ENCODE measurements at places on chromosomes 5 and 9.

- H3K36me3 ChIP-seq: no peaks in the 10 kb centered on the region
- H3K4me1 ChIP-seq: no peaks in the 10 kb centered on the region
- no peak overlapping the region for H3K4me3 ChIP-seq
- no peaks in the 10 kb centered on the region for H3K27me3 ChIP-seq
These were observed 12.2 kb downstream of the BHMT2 start for GRCh38 chr5:79081779-79082178.

DNA sequence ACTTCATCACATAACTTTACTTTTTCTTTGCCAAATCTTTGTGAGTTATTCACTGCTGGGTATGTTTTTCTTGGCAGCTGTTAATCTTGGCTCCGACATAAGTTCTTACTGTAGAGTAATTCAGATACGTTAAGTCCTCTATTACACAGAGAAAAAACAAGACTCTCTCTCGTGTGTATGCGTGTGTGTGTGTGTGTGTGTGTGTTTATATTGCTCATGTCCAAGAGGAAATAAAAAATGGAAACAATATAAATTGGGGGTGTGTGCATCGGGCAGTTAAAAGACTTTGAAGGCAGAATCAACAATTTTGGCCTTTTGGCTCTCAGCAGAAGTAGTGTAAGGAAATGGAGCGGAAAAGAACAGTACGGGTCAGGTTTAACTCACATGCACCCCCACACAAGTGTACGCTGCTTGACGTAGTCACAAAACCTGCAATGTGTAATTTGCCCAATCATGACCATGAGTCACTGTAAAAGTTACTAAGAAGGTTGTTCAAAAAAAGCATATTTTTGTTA, 67.2 kb upstream of the IFNE start:
- no peak for DNase-seq
- no peaks in the 10 kb centered on the region for H3K4me1 ChIP-seq

DNA sequence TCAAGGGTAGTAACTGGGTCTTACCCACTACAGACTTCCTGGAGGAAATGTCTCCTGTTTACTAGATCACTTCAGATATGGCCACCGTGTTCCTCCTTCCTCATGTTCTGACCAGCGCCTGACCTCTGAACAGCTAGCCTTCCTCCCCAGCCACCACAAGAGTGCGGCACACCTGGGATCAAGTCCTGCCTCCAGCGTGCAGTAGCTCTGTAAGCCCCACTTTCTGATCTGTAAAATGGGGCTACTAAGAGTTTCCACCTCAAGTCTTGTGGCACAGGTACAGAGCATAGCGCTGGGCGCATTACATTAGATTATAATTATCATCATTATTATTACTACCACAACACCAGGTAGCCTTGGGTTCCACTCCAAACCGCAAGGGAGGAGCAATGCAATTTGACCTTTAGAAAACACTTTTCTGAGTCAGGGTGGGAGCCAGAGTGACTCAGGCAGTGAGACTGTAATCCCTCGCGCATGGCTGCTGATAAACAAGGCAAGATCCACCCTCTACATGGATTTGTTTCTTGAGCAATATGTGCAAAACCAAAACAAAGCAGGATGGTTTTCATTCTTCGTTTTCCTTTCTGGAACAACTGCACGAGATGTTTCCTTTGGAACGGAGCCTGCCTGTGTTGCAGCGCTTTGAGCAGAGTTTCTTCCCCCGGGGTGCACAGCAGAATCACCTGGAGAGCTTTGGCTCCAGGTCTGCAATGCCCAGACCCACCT, 65.0 kb upstream of the ANGPTL2 start:
- H3K27ac ChIP-seq: no peak overlapping the region
- no peaks in the 10 kb centered on the region for H3K27me3 ChIP-seq
- no peak overlapping the region for H3K4me3 ChIP-seq
- H3K36me3 ChIP-seq: peaks cover 2% of the 10 kb centered on the region

DNA sequence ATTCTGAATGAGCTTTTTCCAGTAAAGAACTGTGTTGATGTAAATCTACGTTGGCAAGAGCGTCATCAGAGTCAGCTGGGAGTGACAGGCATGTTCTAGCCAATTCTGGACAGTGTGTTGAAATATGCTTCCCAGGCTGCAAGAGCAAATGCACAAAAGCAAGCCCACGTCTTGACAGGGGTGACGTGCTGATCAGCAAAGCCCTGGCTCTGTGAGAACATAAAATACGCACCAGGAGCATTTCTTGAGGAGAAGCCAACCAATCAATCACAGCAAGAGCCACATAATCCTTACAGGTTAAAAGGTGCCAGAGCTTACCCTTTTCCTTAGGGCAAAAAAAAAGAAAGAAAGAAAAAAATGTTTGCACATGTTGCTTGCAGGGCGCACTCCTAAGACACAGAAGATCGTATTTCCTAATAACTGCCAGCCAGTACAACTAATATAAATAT, 148.1 kb downstream of the PDE4D start:
- H3K4me3 ChIP-seq: no peak overlapping the region
- peaks cover 2% of the 10 kb centered on the region for H3K27me3 ChIP-seq
- H3K36me3 ChIP-seq: no peaks in the 10 kb centered on the region
- no peak for DNase-seq
- H3K4me1 ChIP-seq: no peaks in the 10 kb centered on the region
- H3K27ac ChIP-seq: no peak overlapping the region

DNA sequence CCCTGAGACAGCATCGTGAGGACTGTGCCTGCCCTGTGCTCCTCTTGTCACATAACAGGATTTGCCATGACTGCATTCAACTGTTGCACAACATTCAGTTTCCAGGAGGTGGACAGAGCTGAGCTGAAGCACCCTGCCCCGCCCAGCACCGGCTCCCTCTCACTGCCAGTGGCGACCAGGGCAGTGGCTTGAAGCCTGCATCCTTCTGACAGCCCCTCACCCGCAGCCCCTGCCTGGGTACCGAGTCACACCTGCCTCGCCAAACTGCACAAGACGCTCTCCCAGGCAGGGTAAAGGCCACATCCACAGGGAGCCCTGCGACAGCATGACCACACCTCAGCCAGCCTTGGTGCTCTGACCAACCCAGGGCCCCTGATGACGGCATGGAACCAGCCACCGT, 59.9 kb upstream of the ZNF354A start:
- H3K36me3 ChIP-seq: no peaks in the 10 kb centered on the region
- H3K4me3 ChIP-seq: no peak overlapping the region
- no peaks in the 10 kb centered on the region for H3K4me1 ChIP-seq
- no peaks in the 10 kb centered on the region for H3K27me3 ChIP-seq

GRCh38 chr9:115599898-115600297, 481.9 kb upstream of the TNC start:
- no peaks in the 10 kb centered on the region for H3K4me1 ChIP-seq
- H3K36me3 ChIP-seq: no peaks in the 10 kb centered on the region
- no peak overlapping the region for H3K4me3 ChIP-seq

GRCh38 chr9:72363236-72363635, 1.8 kb downstream of the ZFAND5 start:
- peaks cover 29% of the 10 kb centered on the region for H3K36me3 ChIP-seq
- peaks cover 51% of the 10 kb centered on the region for H3K4me1 ChIP-seq
- H3K27me3 ChIP-seq: no peaks in the 10 kb centered on the region
- no peak for DNase-seq
- H3K4me3 ChIP-seq: peak overlapping the region; percentile 84

- H3K4me1 ChIP-seq: no peaks in the 10 kb centered on the region
- no peak for DNase-seq
- H3K4me3 ChIP-seq: no peak overlapping the region
- no peak overlapping the region for H3K27ac ChIP-seq
- peaks cover 16% of the 10 kb centered on the region for H3K27me3 ChIP-seq
- H3K36me3 ChIP-seq: no peaks in the 10 kb centered on the region
These were observed 311.4 kb upstream of the MSX2 start for GRCh38 chr5:174412941-174413340.

DNA sequence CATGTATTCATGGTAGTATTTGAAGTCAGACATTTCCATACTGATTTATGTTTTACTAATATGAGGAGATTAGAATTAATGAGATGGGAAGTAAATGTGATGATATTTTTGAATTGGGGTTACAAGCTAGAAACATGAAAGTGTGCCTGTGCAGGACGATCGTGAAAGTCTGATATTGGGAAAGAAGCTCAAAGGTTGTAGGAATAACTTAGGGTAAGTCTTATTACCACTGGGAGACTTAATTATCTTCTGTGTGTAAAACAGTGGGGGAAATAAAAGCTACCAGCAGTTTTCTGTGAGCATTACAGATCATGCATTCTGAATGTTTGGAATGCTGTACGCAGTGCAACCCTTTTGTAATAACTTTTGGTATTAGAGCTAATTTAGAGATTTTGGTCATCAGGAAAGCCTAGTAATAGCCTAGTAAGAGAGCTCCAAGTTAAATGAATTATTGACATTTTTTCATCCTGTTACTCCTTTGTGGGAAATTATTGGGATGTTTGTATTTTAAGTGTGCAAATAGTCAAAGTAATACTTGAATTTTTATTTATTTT, 153.9 kb downstream of the PCSK5 start:
- no peaks in the 10 kb centered on the region for H3K4me1 ChIP-seq
- no peak overlapping the region for H3K4me3 ChIP-seq
- peaks cover 2% of the 10 kb centered on the region for H3K36me3 ChIP-seq
- no peak for DNase-seq
- H3K27ac ChIP-seq: no peak overlapping the region

GRCh38 chr9:79140751-79141150, 431.0 kb upstream of the TLE4 start:
- H3K27me3 ChIP-seq: no peaks in the 10 kb centered on the region
- H3K4me3 ChIP-seq: no peak overlapping the region
- no peaks in the 10 kb centered on the region for H3K4me1 ChIP-seq
- H3K27ac ChIP-seq: no peak overlapping the region

DNA sequence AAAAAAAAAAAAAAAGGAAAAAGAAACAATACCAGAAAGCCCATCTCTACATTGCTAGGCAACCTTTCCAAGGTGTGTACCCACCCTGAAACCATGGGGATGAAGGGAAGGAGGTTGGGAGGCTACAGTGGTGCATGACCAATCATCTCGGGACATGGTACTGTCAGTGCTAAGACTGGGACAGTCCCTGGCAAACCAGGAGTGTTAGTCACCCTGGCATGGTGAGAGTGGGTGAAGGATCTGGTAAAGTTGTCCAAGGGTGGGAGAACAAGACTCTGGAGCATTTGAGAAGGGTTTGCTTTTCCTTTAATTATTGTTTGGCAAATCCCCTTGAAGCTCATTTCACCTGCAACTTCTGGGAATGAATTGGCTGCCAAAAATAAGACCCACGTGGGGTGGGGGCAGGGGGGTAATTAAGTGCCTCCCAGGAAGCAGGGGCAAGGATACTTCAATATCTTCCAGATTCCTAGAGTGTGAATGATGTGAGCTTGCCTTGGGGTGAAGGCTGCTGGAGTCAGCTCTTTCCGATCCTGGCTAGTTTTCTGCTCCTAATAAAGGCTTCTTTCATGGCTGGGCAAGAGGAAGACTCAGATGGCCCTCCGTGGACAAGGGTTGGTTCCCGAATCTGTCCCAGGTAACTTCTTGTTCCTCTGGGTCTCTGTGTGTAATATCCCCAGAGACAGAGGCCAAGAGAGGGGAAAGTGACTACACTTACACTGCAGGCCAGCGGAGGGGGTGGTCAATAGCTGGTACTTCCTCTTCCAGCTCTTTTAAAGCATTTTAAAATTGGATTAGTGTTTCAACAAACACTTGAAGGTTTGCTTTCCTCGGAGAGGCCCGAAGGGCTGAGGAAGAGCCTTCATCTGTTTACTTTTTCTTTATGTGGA, 61.6 kb upstream of the SPRY4 start:
- no peaks in the 10 kb centered on the region for H3K27me3 ChIP-seq
- H3K4me1 ChIP-seq: peaks cover 15% of the 10 kb centered on the region
- H3K27ac ChIP-seq: no peak overlapping the region
- H3K36me3 ChIP-seq: no peaks in the 10 kb centered on the region
- no peak for DNase-seq
- H3K4me3 ChIP-seq: no peak overlapping the region

GRCh38 chr5:139110526-139111168, 87.5 kb downstream of the SIL1 start:
- no peak overlapping the region for H3K4me3 ChIP-seq
- no peak overlapping the region for H3K27ac ChIP-seq
- no peaks in the 10 kb centered on the region for H3K27me3 ChIP-seq
- H3K4me1 ChIP-seq: no peaks in the 10 kb centered on the region

DNA sequence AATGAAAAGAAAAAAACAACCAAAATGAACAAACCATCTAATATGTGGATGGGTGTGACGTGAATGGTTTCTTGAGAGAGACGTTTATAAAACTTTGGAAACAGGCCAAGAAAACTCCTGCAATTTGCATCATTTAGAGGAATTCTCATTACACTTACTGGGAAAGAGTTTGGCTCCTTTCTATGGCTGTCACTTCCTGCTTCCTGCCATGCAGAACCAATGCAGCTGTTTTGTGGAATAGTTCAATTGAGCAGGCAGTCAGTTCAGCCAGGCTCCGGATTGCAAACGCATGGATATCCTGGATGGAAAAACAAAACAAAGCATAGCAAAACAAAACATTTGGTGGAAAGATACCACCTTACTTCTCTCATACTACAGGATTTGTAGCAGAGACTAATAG, 36.6 kb downstream of the FAM114A2 start:
- no peaks in the 10 kb centered on the region for H3K4me1 ChIP-seq
- H3K27me3 ChIP-seq: no peaks in the 10 kb centered on the region
- peaks cover 30% of the 10 kb centered on the region for H3K36me3 ChIP-seq
- H3K27ac ChIP-seq: no peak overlapping the region
- H3K4me3 ChIP-seq: no peak overlapping the region

- H3K27ac ChIP-seq: no peak overlapping the region
- no peaks in the 10 kb centered on the region for H3K4me1 ChIP-seq
- DNase-seq: no peak
- H3K4me3 ChIP-seq: no peak overlapping the region
These were observed 9.2 kb downstream of the ABLIM3 start for GRCh38 chr5:149150457-149150856.

GRCh38 chr5:128009403-128009802, 74.2 kb upstream of the SLC12A2 start:
- no peak overlapping the region for H3K4me3 ChIP-seq
- no peaks in the 10 kb centered on the region for H3K27me3 ChIP-seq
- H3K4me1 ChIP-seq: no peaks in the 10 kb centered on the region

- no peaks in the 10 kb centered on the region for H3K36me3 ChIP-seq
- no peak for DNase-seq
- H3K4me3 ChIP-seq: no peak overlapping the region
These were observed 1.8 kb downstream of the GRM6 start for GRCh38 chr5:178993236-178993765.

- H3K4me1 ChIP-seq: peaks cover 4% of the 10 kb centered on the region
- H3K27ac ChIP-seq: no peak overlapping the region
- no peaks in the 10 kb centered on the region for H3K36me3 ChIP-seq
- H3K27me3 ChIP-seq: peaks cover 4% of the 10 kb centered on the region
- no peak overlapping the region for H3K4me3 ChIP-seq
- DNase-seq: no peak
These were observed 18.3 kb downstream of the ACTL7B start for GRCh38 chr9:108837530-108837929.

DNA sequence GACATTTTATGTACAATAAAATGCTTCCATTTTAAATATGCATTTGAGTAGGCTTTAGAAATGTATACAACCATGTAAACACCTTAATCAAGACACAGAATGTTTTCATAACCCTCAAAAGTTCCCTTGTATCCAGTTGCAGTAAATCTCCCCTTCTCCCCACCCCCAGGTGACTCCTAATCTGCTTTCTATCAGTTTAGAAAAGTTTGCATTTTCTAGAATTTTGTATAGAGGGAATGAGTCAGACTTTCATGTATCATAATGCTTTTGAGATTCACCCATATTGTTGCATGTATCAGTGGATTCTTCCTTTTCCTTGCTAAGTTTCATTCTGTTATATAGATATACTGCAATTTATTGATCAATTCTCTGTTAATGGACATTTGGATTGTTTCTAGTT, 17.7 kb upstream of the ZBED3 start:
- no peak for DNase-seq
- H3K4me1 ChIP-seq: peaks cover 4% of the 10 kb centered on the region
- H3K36me3 ChIP-seq: peaks cover 2% of the 10 kb centered on the region
- H3K27me3 ChIP-seq: peaks cover 3% of the 10 kb centered on the region
- H3K27ac ChIP-seq: no peak overlapping the region

- H3K4me3 ChIP-seq: no peak overlapping the region
- peak overlapping the region; percentile 70 for H3K27ac ChIP-seq
- H3K4me1 ChIP-seq: peaks cover 44% of the 10 kb centered on the region
- H3K27me3 ChIP-seq: no peaks in the 10 kb centered on the region
These were observed 10.7 kb downstream of the SLC25A25 start for GRCh38 chr9:128078504-128079434.
